ENCODE measurements at places on chromosomes 16 and 17. TPM values are rescaled to one million over a fixed set of nuclear protein-coding genes. Genes with fewer than 3 reads are reported as not detected.

DNA sequence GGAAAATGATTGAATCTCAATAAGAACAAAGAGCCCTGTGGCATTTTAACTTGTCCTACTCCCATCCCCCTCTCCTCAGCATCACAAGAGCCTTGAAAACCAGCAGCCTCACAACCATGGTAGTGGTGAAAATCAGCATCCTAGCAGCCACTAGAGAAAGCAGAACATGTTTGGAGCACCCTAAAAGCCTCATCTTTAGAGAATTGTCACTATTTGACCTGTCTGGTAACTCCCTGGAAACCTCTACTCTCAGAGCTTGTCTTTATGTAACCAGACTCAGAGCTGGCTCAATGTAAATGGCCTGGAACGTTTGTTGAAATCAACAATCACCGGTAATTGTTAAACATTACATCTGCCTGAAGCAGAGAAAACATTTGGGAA, 70.8 kb downstream of the MMD start:
- H3K27ac ChIP-seq: no peak overlapping the region
- H3K27me3 ChIP-seq: no peaks in the 10 kb centered on the region
- DNase-seq: no peak
- H3K4me3 ChIP-seq: no peak overlapping the region

- no peaks in the 10 kb centered on the region for H3K27me3 ChIP-seq
- peak overlapping the region; percentile 93 for H3K27ac ChIP-seq
- peak; percentile 19 for DNase-seq
- peaks cover 7% of the 10 kb centered on the region for H3K4me1 ChIP-seq
These were observed 541 bp downstream of the ZNF18 start for GRCh38 chr17:11996722-11997146.

DNA sequence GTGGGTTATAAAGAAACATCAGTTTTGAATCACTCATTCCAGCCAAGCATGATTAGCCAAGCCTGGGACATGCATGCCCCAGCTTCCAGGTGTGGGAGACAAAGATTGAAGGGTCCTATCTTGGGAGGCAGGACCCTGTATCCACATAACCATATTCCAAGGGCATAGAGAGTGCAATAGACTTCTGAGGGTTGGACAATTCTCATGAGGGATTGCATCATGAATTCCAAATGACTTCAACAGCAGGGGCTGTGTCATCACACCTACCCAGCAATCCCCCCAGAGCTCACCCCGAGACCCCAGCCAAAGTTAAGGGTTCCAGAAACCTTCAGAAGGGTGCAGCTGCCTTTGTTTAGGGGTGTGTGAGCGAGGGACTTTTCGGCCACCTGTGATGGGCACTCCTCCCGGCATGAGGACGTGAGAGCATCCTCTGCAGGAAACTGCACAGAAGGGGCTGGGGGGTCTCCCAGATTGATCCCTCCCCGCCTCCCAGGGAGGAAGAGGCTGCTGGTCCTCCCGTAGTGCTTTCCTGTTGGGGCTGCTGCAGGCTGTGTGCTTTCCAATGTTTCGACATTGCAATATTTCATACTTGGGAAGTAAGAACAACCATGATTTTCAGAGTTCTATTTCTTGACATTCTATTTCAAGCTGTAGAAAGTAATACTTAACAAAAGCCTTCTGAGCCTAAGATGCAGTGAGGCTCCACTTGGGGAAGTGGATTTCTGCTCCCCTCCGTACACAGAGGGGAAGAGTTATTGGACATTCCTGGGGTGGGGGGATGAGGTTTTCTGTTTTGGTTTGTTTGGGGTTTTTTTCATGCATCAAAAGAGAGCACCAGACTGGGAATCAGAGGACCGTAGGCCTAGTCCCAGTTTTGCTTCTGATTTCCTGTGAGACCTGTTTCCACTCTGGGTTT, 13.3 kb upstream of the PITPNM3 start:
- H3K4me3 ChIP-seq: no peak overlapping the region
- no peak for DNase-seq
- peaks cover 16% of the 10 kb centered on the region for H3K27me3 ChIP-seq
- no peaks in the 10 kb centered on the region for H3K4me1 ChIP-seq
- H3K36me3 ChIP-seq: no peaks in the 10 kb centered on the region

DNA sequence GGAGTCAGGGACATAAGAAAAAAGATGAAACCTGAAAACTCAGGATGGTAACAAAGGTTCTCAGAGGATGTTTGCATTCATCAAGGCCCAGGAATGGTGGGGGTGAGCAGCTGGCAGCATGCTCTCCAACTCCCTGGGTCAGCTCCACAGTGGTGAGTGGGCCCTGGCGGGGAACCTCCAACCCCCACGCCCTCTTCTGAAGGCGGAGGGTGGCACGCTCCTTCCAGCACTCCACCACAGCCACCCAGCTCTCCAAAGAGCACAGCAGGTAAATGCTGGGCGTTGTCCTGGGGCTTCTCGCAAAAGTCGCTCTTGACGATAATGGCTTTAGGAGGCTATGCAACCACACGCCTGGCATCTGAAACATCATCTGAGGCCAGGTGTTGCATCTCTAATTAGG, 173.8 kb downstream of the C16orf78 start:
- peaks cover 30% of the 10 kb centered on the region for H3K4me1 ChIP-seq
- no peak overlapping the region for H3K4me3 ChIP-seq
- no peaks in the 10 kb centered on the region for H3K36me3 ChIP-seq
- no peak overlapping the region for H3K27ac ChIP-seq
- H3K27me3 ChIP-seq: no peaks in the 10 kb centered on the region

DNA sequence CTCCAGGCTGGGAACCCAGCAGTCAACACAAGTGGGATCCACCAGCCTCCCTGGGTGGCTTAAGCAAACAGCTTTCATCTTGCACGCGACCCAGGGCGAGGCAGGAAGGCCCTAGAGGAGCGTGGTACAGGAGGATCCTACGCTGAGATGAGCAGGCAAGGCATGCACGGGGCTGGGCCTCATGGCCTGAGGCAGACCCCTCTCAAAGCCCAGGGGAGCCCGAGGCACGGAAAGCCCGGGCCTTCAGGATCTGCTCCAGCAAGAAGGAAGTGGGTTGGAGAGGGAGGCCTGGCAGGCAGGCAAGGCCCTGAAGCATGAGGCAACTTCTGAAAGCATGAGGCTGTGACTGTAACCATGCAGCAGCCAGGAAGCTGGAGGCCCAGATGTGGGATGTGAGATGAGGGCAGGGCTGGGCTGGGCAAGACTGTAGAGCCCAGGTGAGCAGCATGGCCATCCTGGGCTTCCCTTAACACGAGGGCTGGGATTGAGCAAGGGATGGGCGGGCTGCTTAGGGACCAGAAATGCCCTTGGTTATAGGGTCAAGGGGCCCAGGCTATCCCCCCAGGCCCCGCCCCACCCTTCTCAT, 338.7 kb downstream of the C16orf95 start:
- no peaks in the 10 kb centered on the region for H3K27me3 ChIP-seq
- no peaks in the 10 kb centered on the region for H3K36me3 ChIP-seq
- H3K27ac ChIP-seq: no peak overlapping the region
- no peaks in the 10 kb centered on the region for H3K4me1 ChIP-seq
- no peak overlapping the region for H3K4me3 ChIP-seq

DNA sequence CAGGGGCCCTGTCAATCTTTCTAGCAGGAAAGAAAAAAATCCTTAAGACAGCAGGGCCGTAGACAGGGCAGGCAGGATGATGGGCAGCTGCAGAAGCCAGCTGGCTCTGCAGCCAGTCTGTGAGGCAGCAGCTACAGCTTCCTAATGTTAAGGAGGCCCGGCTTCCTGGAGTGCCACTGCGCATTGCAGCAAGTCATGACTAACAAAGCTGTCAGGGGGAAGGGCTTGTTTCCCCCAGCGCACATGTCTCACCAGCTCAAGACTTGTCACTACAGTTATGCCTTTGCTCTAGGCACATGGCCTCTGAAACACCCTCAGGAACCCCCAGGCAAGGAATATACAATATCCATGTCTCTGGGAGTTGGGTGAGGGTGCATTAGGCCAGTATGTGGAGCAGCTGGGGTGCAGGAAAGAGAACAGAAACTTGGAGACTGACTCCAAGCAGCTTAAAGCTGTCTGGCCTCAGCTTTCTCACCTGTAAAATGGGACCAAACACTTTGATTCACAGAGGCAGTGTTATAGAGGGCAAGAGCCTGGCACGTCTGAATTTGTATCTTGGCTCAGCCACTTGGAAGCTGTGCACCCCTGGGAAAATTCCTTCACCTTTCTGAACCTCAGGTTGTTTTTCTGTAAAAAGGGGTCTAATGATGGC, 220.0 kb downstream of the HAPSTR1 start:
- H3K36me3 ChIP-seq: no peaks in the 10 kb centered on the region
- H3K27me3 ChIP-seq: peaks cover 2% of the 10 kb centered on the region
- no peak for DNase-seq

DNA sequence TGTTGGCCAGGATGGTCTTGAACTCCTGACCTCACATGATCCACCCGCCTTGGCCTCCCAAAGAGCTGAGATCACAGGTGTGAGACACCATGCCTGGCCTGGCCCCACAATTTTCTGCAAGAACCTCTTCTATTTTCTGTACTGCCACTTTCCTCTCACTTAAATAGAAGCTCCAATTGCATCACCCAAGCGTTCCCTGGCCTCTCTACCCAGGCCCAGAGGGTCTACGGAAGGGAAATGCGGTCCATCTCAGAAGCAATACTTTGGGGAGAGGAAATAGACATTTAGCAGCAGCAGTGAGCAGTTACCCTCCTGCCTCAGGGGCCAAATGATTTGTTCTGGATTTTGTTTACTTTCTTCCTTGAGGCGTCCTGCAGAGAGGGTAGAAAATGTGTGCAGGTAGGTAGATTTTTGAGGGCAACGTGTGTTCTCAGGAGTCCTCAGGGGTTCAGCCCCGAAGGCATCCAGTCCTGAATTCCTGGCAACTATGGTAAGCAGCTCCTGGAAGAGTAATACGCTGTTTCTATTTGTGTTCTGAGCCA, 11.0 kb downstream of the SLC6A4 start:
- no peaks in the 10 kb centered on the region for H3K36me3 ChIP-seq
- H3K4me1 ChIP-seq: no peaks in the 10 kb centered on the region
- DNase-seq: no peak
- peaks cover under 1% of the 10 kb centered on the region for H3K27me3 ChIP-seq

- peaks cover 32% of the 10 kb centered on the region for H3K4me1 ChIP-seq
- no peaks in the 10 kb centered on the region for H3K36me3 ChIP-seq
- no peak overlapping the region for H3K27ac ChIP-seq
- H3K27me3 ChIP-seq: no peaks in the 10 kb centered on the region
- no peak overlapping the region for H3K4me3 ChIP-seq
These were observed 113.0 kb upstream of the NOG start for GRCh38 chr17:56480501-56480900.

- H3K27me3 ChIP-seq: no peaks in the 10 kb centered on the region
- no peak overlapping the region for H3K27ac ChIP-seq
- H3K4me3 ChIP-seq: no peak overlapping the region
- no peak for DNase-seq
- H3K4me1 ChIP-seq: no peaks in the 10 kb centered on the region
These were observed 16.9 kb downstream of the PSMD3 start for GRCh38 chr17:39997543-39997942.

- H3K27me3 ChIP-seq: no peaks in the 10 kb centered on the region
- H3K4me1 ChIP-seq: peaks cover 7% of the 10 kb centered on the region
- no peak for DNase-seq
These were observed 9.0 kb upstream of the WSB1 start for GRCh38 chr17:27284811-27285415.

- no peaks in the 10 kb centered on the region for H3K27me3 ChIP-seq
- H3K4me3 ChIP-seq: no peak overlapping the region
- H3K4me1 ChIP-seq: no peaks in the 10 kb centered on the region
- no peak overlapping the region for H3K27ac ChIP-seq
- no peaks in the 10 kb centered on the region for H3K36me3 ChIP-seq
- no peak for DNase-seq
These were observed 54.1 kb downstream of the XYLT1 start for GRCh38 chr16:17416461-17417311.

GRCh38 chr17:78351449-78352006, 8.3 kb downstream of the SOCS3 start:
- H3K27ac ChIP-seq: peak overlapping the region; percentile 87
- H3K27me3 ChIP-seq: no peaks in the 10 kb centered on the region
- H3K4me1 ChIP-seq: peaks cover 57% of the 10 kb centered on the region

GRCh38 chr17:55607731-55608341, 96.6 kb upstream of the SMIM36 start:
- no peak overlapping the region for H3K27ac ChIP-seq
- no peak for DNase-seq
- H3K4me3 ChIP-seq: no peak overlapping the region

DNA sequence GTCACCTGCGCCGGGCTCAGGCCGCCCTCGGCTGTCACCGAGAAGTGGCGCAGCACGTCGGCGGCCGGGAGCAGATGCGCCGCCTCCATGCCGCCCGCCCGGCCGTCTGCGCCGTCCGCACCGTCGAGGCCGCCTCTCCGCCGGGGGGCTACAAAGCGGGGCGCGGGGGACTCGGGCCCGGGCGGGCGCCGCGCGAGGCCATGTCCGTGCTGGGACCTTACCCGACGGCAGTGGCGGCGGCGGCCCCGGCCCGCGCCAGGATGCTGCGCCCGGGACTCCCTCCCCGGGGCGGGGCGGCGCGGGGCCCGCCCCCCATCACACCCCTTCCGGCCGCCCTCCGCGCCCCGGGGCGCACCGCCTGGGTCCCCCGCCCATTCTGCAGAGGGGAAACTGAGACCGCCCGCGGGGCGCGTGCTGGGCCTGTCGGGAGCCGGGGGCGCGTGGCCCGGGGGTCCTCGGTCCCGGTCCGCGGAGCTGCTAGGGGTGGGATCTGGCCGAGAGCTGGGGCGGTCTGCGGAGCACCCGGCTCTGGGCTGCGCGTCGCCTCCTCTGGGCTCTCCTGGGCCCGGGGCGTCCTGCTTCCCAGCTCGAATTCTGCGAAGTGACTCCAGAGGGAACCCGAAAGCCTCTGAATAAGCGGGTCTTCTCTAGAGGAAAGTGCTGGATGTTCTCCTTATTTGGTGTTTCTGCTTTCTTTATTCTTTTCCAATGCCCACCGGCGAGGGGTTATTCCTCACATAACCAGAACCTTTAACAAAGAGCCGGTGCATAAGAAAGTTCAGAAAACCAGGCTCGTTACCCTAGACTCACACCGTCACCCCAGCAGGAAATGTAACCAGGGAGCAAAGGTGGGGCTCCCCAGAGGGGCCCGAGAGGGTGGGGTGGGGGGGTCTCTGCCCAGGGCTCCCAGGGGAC, at the start of gene ATP2A3:
TSS of gene ATP2A3 (minus strand) at position 235 of the 915 bp plus-strand sequence. CDS start at position 89, 146 bp downstream.
- no peak within 1 kb of the TSS for H3K27ac ChIP-seq
- peaks cover 45% of the 10 kb centered on the region for H3K27me3 ChIP-seq
- no peaks in the 10 kb centered on the region for H3K36me3 ChIP-seq
- H3K4me1 ChIP-seq: no peaks in the 10 kb centered on the region

DNA sequence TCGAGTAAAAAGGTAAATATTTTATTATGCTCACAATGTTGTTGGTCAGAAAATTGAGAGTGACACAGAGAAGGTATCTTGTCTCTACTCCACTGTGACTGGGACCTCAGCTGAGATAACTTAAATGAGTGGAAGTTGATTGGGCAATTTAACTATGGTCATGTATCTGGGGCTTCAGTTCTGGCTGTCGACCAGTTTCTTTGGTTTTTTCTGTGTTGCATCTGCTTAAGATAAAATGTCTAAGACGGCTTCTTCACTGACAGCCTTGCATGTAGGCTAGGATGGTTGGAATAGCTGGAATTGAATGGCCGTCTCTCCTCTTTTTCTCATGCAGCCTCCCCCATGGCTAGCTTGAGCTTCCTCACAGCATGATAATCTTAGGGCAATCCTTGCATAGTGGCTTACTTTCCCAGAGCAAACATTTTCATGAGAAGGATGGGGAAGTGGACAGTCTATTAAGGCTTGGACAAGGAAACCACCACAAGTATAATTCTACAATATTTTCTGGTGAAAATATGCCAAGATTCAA, 433.7 kb downstream of the KIF2B start:
- no peaks in the 10 kb centered on the region for H3K27me3 ChIP-seq
- no peaks in the 10 kb centered on the region for H3K4me1 ChIP-seq
- H3K27ac ChIP-seq: no peak overlapping the region
- no peak for DNase-seq
- no peaks in the 10 kb centered on the region for H3K36me3 ChIP-seq

PTGES3L gene
- total RNA-seq: 32.7 TPM

P2RX5 gene
- total RNA-seq: 15.4 TPM

ARSG gene
- total RNA-seq: 5.7 TPM

E4F1 gene
- total RNA-seq: 38.4 TPM

HEATR3 gene
- total RNA-seq: 15.0 TPM

KRTAP4-9 gene
- total RNA-seq: not detected
